HTR-8/SVneo (cell line): ENCODE measurements at places on chromosomes 2 and 18.

DNA sequence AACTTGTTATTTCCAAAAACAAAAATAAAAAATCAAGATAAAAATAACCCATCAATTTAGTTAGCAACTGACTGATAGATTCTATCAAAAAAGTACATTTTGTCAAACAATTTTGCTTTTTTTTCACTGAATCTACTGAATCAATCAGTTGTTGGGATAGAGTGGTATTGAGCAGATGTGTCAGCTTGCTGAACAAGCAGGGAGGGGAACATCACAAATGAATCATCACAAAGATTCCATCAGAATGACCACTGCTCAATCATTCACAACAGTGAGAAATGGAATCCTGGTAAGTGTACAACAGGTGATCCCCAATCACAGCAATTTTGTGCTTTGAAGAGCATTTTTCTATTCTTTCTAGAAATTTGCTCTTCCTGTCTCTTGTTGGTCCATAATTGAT, 12.3 kb upstream of the SLC14A2 start:
- DNase-seq = no peak

DNA sequence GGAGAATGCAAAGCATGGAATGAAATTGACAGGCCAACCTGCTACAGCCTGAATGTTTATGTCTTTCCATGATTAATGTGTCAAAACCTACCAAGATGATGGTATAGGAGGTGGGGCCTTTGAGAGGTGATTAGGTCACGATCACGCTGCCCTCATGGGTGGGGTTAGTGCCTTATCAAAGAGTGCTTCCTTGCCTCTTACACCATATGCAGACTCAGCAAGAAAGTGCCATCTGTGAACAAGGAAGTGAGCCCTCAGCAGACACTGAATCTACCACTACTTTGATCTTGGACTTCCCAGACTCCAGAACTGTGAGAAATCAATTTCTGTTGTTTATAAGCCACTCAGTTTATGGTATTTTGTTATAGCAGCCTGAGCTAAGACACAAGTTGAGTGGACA, 147.5 kb upstream of the BCL2L11 start:
- no peak for DNase-seq

GRCh38 chr2:85405201-85406059, 4.7 kb downstream of the CAPG start:
- peak; percentile 68 for DNase-seq

DNA sequence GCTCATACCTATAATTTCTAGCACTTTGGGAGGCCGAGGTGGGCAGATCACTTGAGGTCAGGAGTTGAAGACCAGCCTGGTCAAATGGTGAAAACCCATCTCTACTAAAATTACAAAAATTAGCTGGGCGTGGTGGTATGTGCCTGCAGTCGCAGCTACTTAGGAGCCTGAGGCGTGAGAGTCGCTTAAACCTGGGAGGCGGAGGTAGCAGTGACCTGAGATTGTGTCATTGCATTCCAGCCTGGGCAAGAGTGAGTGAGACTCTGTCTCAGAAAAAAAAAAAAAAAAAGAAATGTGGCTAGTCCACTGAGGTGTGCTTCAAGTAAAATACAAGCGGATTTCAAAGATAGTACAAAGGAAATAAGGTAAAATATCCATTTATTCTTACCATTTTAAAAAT, 46.2 kb downstream of the RBKS start:
- DNase-seq = no peak

DNA sequence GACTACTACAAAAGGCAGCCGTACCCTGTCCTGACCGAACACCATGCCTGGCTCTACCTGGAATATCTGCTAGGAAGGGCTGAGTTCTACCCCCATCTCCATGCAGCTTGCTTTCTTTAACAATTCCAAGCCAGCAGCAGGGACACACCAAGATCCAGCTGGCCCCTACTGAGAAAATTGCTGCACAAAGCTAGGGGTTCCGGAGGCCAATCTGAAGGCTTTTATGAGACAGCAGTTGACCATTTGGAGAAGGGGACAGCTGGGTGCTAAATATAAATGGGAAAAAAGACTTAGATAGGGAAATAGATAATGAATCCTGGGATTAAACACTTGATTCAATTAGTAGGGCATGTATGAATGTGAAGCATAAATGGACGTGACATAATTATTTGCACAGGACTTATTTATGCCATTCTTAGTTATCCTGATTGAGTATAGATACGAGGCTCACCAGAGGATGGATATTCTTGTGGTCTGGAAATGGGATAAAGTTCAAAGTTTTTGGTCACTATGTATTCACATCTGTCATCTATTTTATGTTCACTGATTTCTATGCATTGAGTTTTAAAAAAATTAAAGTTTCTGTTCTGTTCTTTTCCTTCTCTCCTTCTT, 204.0 kb downstream of the ZNF521 start:
- DNase-seq = no peak

- DNase-seq = no peak
Observed at GRCh38 chr18:44682201-44682870, 1.6 kb downstream of the SETBP1 start.

DNA sequence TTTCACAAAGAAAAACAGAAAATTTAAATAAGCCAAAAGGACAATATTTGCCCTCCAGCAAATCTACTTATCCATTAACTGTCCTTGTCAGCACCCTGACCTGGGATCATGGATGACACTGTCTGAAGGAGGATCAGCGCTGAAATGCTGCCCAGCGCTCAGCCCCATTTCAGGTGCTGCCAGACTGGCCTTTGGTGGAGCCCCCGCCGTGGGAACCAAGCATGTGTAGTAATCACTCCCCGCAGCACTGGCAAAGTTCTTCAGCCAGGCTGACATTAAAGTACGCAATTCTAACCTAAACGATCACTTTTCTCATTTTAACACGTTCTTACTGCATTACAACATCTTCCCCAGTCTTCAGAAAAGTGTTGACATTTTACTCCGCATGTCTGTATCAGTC, 108.6 kb upstream of the GPC1 start:
- no peak for DNase-seq
